Testis (tissue), 5 donors: ENCODE measurements at places on chromosomes 4 and X. TPM values are rescaled to one million over a fixed set of nuclear protein-coding genes. Genes with fewer than 3 reads are reported as not detected.

GRCh38 chr4:122898370-122899150, 23.8 kb downstream of the NUDT6 start:
- H3K36me3 ChIP-seq, result peaks cover 3% of the 10 kb centered on the region
- H3K27me3 ChIP-seq, result no peaks in the 10 kb centered on the region
- no peak for DNase-seq
- H3K4me1 ChIP-seq, result no peaks in the 10 kb centered on the region

The BMX gene
- total RNA-seq, result 0.12 TPM

The VCX3B gene
- total RNA-seq, result 91.3 TPM

The LRIT3 gene
- total RNA-seq, result 0.37 TPM

- H3K27me3 ChIP-seq, result no peaks in the 10 kb centered on the region
- H3K27ac ChIP-seq, result no peak overlapping the region
- no peaks in the 10 kb centered on the region for H3K4me1 ChIP-seq
- H3K4me3 ChIP-seq, result no peak overlapping the region
- H3K36me3 ChIP-seq, result no peaks in the 10 kb centered on the region
Observed at GRCh38 chrX:114797494-114797893, 213.6 kb downstream of the HTR2C start.

The PRRG1 gene
- total RNA-seq, result 4.9 TPM

DNA sequence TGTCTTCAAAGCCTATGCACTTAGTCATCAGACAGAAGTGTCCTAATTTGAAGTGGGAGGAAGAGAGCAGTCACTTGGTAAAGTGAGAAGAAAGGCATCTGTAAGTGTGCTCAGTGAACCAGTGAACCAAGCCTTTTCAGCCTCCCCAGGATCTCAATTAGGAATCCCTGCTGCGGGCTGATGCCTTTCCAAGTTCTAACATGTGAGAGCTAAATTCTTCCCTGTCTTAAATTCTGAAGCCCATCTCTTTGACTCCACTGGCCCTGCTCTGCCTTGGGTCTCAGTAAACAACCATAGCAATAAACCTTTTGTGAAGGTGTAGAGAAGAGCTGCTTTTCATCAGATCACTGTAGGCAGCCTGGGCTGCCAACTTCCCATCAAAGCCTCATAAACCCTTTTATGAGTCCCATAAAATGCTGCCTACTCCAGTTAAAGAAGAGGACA, 701.2 kb upstream of the LCORL start:
- H3K27ac ChIP-seq, result no peak overlapping the region
- H3K4me1 ChIP-seq, result no peaks in the 10 kb centered on the region
- no peak overlapping the region for H3K4me3 ChIP-seq
- DNase-seq, result no peak

The C4orf51 gene
- 0.87 TPM for total RNA-seq

GRCh38 chr4:127120441-127121090, 512.2 kb upstream of the INTU start:
- no peaks in the 10 kb centered on the region for H3K27me3 ChIP-seq
- no peaks in the 10 kb centered on the region for H3K4me1 ChIP-seq
- no peak for DNase-seq
- no peak overlapping the region for H3K27ac ChIP-seq
- no peaks in the 10 kb centered on the region for H3K36me3 ChIP-seq
- no peak overlapping the region for H3K4me3 ChIP-seq

The MTCP1 gene
- 25.5 TPM for total RNA-seq

DNA sequence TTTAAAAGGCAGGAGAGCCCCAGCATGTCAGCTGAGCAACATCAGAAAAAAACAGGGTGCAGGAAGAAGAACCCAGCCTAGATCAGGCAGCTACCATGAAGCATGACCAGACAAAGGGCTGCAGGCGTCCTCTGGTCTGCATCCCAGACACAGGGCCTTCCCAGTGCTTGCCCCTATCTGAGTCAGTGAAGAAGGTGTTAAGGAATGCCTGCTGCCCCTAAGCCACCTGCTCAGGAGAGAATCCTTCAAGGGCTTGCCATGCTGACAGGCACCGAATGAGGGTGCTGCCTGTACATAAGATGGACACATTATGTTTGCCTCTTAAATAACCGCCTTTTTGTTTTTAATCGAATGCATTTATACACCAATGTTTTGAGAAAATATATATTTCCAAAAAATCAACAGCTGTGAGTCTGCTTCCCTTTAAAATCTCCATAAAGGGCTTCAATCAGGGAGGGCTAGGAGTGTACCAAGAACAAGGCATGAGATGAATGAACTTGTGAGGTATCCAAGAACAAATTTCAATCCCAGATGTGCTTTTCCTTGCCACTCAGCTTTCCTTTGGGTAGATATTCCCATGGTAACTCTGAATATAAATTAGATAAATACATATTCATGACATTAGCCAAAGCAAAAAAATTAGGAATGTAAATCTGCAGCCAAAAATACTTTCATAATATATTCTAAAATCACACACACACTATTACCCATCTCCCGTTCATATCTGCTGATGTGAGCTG, 85.1 kb downstream of the SLC9A7 start:
- no peaks in the 10 kb centered on the region for H3K4me1 ChIP-seq
- H3K27me3 ChIP-seq, result no peaks in the 10 kb centered on the region
- no peak for DNase-seq
- H3K4me3 ChIP-seq, result no peak overlapping the region
- H3K27ac ChIP-seq, result no peak overlapping the region
- H3K36me3 ChIP-seq, result no peaks in the 10 kb centered on the region

DNA sequence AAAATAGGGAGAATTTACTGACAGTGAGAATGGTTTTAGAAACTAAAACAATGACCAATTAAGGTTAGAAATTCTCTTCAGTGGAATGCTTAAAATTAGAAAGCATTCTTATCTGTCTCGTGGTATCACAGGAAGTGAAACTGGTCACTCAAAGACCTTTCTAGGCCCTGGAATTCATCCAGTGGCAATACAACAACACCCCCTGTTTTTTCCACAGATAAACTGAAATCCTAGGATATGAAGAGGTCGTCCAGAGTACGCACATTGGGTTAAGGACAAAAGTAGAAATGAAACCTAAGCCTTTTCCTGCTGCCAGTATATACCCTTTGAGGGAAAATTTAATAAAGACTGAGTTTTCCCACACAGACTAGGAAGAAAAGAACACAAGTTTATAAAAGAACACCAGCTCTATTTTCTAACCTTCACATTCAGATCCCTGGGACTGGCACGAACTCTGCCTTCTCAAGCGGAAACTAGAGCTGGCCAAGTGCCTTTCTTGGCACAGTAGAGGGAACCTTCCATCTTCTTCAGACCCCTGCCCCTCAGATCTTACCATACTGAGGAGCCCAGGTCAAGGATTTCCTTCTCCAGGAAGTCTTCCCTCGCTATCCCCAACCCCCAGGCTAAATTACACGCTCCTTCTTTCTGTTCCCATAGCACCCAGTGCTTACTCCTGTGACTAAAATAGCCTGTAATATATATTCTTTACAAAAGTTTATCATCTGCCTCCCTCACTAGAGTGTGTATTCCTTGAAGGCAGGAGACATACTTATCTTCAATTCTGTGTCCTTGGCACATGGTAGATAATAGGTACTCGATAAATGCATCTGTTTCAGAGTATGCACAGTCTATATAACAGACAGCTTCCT, 16.9 kb downstream of the LHFPL1 start:
- H3K27me3 ChIP-seq, result no peaks in the 10 kb centered on the region
- DNase-seq, result no peak
- H3K36me3 ChIP-seq, result no peaks in the 10 kb centered on the region

The CCNA2 gene
- total RNA-seq, result 8.0 TPM

- H3K27ac ChIP-seq, result no peak overlapping the region
- H3K36me3 ChIP-seq, result no peaks in the 10 kb centered on the region
- no peaks in the 10 kb centered on the region for H3K27me3 ChIP-seq
- H3K4me3 ChIP-seq, result no peak overlapping the region
Observed at GRCh38 chrX:75989806-75990590, 182.9 kb upstream of the PBDC1 start.

GRCh38 chrX:48475774-48476577, at the start of gene FTSJ1:
Gene FTSJ1 (plus strand): TSS chrX:48476199. CDS start chrX:48478048, 1,849 bp downstream.
- H3K27me3 ChIP-seq, result no peaks in the 10 kb centered on the region
- no peaks in the 10 kb centered on the region for H3K36me3 ChIP-seq
- H3K4me3 ChIP-seq, result peak within 1 kb of the TSS; percentile 75

DNA sequence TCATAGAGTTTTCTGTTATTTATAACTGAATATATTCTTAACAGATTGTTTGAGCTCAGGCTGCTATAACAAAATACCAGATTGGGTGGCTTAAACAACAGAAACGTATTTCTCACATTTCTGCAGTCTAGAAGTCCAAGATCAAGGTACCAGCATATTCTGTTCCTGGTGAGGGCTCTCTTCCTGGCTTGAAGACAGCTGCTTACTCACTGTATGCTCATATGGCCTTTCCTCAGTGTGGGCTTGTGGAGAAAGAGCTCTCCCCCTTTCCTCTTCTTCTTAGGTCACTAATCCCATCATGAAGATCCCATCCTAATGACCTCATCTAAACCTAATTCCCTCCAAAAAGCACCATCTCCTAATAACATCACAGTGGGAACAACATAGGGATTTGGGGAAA, 117.8 kb downstream of the RASGEF1B start:
- H3K4me3 ChIP-seq, result no peak overlapping the region
- no peak for DNase-seq
- H3K36me3 ChIP-seq, result no peaks in the 10 kb centered on the region
- no peaks in the 10 kb centered on the region for H3K4me1 ChIP-seq

DNA sequence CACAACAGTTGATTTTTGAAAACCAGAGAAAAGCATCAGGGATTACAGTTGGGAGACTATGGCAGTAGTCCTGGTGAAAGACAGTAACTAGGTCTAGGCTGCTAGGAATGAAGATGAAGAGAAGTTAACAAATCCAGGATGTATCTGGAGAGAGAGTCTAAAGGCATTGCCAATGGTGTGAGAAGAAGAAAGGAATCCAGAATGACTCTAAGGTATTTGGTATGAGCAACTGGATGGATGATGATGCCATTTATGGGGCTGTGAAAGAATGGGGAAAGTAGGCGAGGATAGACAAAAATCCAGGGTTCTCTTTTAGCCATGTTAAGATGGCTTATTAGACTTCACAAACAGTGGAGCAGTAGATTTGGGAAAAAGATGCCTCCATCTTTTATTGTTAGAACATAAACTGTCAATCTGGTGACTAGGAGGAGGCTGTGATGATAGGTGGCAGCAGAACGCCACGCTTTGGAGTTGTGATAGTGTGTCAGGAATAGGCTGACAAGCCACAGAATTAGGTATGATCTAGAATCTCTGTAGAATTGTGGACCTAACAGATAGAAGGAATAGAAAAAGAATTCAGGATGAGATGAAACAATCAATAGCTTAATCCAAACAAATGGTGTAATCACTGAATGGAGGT, 27.3 kb upstream of the JADE1 start:
- no peaks in the 10 kb centered on the region for H3K36me3 ChIP-seq
- no peaks in the 10 kb centered on the region for H3K27me3 ChIP-seq
- H3K4me3 ChIP-seq, result no peak overlapping the region
- no peak overlapping the region for H3K27ac ChIP-seq
- no peaks in the 10 kb centered on the region for H3K4me1 ChIP-seq
- no peak for DNase-seq

GRCh38 chrX:22246620-22247019, 26.1 kb upstream of the CBLL2 start:
- H3K36me3 ChIP-seq, result no peaks in the 10 kb centered on the region
- no peaks in the 10 kb centered on the region for H3K27me3 ChIP-seq
- DNase-seq, result no peak
- no peaks in the 10 kb centered on the region for H3K4me1 ChIP-seq
- no peak overlapping the region for H3K27ac ChIP-seq

The CSAG3 gene
- total RNA-seq, result 1.9 TPM

DNA sequence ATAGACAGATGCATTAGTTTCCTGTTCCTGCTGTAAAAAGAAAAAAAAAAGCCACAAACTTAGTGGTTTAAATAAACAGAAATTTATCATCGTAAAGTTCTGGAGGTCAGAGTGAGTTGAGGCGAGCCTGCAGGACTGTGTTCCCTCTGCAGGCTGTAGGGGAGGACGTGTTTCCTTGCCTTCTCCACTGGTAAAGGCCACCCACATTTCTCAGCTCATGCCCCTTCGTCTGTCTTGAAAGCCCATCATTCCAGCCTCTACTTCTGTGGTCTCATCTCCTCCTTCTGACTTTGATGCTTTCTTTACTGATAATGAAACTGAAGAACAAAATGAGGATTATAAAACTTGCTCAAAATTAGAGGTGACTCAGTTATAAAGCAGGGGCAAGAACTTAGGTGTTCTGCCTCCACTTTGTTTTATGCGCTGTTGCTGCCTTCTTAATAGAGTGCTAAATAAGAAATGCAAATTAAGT, 143.0 kb downstream of the STIM2 start:
- no peaks in the 10 kb centered on the region for H3K36me3 ChIP-seq
- H3K27ac ChIP-seq, result no peak overlapping the region
- H3K4me1 ChIP-seq, result peaks cover 4% of the 10 kb centered on the region
- DNase-seq, result no peak
- H3K27me3 ChIP-seq, result no peaks in the 10 kb centered on the region

The ELF4 gene
- 4.2 TPM for total RNA-seq

The KIF4A gene
- total RNA-seq, result 3.6 TPM

DNA sequence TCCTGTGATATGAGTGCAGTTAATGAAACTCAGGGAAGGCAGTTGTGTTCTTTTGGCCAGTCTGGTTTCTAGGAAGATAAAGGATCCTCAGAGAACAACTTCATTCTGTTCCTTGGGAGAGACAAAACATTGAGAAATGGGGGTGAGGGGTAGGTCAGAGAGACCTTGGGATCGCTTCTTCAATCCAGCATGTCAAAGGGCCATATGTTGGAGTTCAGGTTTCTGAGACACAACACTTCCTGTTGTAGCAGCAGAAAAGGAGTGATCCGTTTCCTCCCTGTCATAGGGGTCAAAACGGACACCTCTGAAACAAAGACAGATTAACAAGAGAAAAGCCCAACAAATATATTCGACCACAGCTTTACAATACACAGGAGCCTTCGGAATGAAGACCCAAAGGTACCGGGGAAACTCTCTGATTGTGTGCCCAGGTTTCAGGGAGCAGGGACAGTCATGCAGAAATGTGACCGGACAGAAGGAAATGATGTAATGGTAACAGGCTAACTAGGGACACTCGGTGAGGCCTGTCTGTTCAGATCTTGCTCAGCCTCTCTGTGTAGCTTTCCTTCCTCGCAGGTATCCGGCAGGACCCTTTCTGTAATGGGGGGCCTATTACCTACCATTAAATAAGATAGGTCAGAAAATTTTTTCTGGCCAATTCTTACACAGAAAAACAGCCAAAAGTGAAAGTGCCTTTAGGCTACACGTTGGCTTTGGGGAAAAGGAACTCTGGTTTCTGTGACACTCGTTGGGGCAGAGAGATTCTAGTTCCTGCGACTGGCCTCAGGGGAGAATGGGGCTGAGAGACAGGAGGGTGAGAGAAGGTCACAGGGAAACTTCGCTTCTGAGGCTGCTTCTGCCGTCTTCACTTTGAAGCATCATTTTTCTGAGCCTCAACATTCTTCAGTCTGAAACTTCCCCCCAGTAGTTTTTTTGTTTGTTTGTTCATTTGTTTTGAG, 103.3 kb upstream of the TLR3 start:
- no peaks in the 10 kb centered on the region for H3K36me3 ChIP-seq
- no peak overlapping the region for H3K27ac ChIP-seq
- H3K4me1 ChIP-seq, result no peaks in the 10 kb centered on the region
- no peaks in the 10 kb centered on the region for H3K27me3 ChIP-seq

The CCDC149 gene
- total RNA-seq, result 17.2 TPM

The FMR1NB gene
- total RNA-seq, result 70.7 TPM
